ENCODE measurements at places on chromosomes 5 and 9.

DNA sequence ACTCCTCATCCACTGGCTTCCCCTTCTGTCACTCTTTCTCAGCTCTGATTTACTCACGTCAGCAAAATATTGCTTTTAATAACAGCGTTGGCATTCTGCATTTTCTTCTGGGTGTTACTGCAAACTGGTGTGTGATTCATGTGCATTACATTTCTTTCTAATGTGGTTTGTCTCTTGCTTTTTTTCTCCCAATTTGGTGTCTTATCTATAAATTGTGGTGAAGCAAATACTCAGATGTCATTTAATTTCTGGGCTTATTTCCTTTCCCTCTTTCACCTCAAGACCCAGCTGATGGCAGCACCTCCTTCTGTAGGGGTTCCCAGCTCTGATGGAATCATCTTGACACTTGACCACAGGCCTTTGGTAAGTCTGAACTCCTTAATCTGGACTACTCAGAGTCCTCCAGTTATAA is 180.7 kb upstream of the ZNF618 start:
- DNase-seq: no peak

- no peak for DNase-seq
These were observed 206.7 kb downstream of the FAM114A2 start for GRCh38 chr5:153831973-153832372.

DNA sequence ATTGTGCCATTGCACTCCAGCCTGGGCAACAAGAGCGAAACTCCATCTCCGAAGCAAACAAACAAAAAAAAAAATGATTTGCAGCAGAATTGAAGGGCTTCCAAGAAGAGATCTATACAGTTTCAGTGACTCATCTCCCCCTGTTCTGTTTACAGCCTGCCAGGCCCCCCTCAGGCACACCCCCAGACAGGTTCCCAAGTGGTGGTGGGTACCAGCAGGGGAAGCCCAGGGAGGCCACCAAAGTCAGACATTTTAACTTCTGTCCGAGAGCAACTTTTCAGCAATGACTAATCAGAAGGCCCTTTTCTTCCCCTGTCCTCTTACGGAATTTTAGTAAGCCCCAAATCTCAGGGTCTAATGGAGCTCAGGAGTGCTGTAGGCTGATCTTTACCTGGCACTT is 98.7 kb downstream of the PAX5 start:
- no peak for DNase-seq

DNA sequence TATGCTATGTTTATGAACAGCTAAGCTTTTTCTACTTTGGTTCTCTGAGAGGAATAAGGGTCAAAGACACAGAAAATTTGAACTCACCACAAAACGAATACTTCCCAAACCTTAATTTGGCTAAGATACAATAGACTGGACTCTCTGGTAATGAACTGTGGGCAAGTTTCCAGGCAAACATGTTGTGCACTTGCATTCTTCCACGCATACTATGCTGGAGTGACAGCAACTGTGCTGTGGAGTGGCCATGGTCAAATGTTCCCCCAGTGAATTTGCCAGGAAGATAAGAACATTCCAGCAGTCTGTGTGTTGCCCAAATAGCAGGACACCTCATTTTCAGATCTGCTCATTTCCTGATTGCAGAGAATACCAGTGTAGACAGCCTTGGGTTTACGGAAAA is 275.3 kb upstream of the IL12B start:
- no peak for DNase-seq
